ENCODE measurements at places on chromosomes 4 and X. TPM values are rescaled to one million over a fixed set of nuclear protein-coding genes. Genes with fewer than 3 reads are reported as not detected.

- DNase-seq, result no peak
Measured at GRCh38 chrX:47222751-47223350, 4.4 kb downstream of the CDK16 start.

Gene PPARGC1A
- total RNA-seq, result 18.9 TPM

DNA sequence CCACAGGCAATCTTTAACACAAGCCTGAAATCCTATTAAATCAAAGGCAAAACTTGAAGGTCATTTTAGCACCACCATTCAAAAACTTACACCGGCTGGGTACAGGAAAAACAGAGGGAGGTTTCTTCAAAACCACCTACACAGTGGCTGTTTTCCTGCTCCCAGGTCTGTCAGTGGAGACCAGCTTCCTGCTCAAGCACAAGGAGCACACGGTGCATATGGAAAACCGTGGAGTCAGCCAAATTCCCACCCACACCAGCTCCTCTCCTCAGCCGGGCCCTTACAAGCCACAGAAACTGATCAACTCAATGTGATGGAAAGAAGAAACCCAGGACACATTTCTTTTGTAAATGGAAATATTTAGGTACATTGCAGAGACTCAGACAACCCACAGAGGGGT is 14.3 kb upstream of the FAM241A start:
- DNase-seq, result no peak

Gene VSIG4
- 29.2 TPM for total RNA-seq

Gene FRMD7
- 2.4 TPM for total RNA-seq

DNA sequence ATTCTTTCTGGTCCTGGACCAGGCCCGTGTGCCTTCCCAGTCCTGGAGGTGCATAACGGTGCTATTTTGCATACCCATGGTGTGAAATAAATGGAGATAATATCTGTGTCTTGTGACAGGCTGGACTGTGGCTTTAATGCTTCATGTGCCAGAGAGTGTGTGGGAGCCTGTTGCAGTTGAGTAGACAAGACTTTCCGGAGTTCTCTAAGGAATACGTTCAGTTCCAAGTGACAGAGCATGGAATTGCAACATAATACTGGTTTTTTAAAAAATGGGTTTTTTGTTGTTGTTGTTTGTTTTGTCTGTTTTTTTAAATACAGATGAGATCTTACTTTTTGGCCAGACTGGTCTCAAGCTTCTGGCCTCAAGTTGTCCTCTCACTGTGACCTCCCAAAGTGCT is 74.0 kb downstream of the HPRT1 start:
- no peak for DNase-seq

Measured in spinal cord (tissue), 10 donors.